ENCODE measurements at places on chromosomes 6 and 20. TPM values are rescaled to one million over a fixed set of nuclear protein-coding genes. Genes with fewer than 3 reads are reported as not detected.

The HLA-DQB1 gene
- total RNA-seq: 0.24 TPM

The TDP2 gene
- total RNA-seq: 19.7 TPM

DNA sequence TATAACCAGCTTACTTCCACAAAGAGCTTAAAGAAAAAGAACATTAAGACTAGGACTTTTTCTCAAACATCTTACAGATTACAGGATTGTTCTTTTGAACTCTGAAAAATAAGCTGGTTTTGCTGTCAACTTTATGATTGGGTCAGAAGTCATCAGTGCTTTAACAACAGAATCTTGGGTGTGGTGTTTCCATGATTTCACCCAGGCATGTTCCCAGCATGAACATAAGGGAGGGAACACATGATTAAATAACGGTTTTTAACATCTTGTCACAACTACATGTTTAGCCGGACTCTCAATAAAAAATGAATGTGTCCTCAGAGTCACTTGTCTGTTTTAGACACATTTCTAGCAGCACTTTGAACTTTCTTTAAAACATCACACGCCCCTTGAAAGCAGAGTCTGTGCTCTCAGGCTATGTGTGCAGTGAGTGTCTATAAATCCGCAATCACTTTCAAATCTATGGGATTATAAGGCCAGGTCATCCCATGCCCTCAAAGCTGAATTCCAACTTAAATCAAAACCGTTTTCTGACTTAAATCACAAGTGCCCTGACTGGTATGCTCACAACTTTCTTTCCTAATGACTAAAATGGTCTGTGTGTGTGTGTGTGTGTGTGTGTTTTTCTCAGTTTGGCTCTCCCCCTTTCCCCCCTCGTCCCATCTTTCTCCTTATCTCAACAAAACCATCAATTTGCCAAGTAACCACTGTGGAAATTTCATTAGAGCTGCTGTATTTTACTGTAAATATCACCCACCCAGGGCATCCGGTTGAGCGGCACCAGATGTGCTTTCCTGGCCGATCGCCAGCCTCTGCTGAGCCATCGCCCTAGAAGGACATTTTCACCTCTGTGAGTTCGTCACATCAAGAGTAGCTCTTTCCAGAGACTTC is 216.8 kb upstream of the DTNBP1 start:
- DNase-seq: peak; percentile 89

- DNase-seq: no peak
Measured at GRCh38 chr6:126531286-126531685, 191.4 kb downstream of the CENPW start.

Data from umbilical cord (tissue), 2 donors.